Caco-2 (cell line): ENCODE measurements at places on chromosomes 7 and 10. TPM values are rescaled to one million over a fixed set of nuclear protein-coding genes. Genes with fewer than 3 reads are reported as not detected.

Gene TLX1
- total RNA-seq, result 1.9 and 2.3 TPM in 2 replicates

Gene HTR5A
- total RNA-seq, result not detected in 2 replicates

Gene ANKRD16
- 17.4 and 20.2 TPM in 2 replicates for total RNA-seq

Gene GIMAP7
- total RNA-seq, result not detected in 2 replicates

Gene KCNIP2
- total RNA-seq, result 5.5 and 6.1 TPM in 2 replicates
